ENCODE measurements at places on chromosomes 6 and 20. TPM values are rescaled to one million over a fixed set of nuclear protein-coding genes. Genes with fewer than 3 reads are reported as not detected.

EIF6 gene
- 230 TPM for polyA plus RNA-seq

IP6K3 gene
- not detected for polyA plus RNA-seq

ATP5F1E gene
- 117 TPM for polyA plus RNA-seq

EPB41L2 gene
- polyA plus RNA-seq, result 22.7 TPM

VSX1 gene
- not detected for polyA plus RNA-seq

GPR6 gene
- polyA plus RNA-seq, result not detected

FAXC gene
- polyA plus RNA-seq, result not detected

SPATS1 gene
- not detected for polyA plus RNA-seq

CYP39A1 gene
- polyA plus RNA-seq, result not detected

PKIG gene
- polyA plus RNA-seq, result 5.7 TPM

CHMP4B gene
- polyA plus RNA-seq, result 64.7 TPM
